ENCODE measurements at places on chromosomes 6 and 20. TPM values are rescaled to one million over a fixed set of nuclear protein-coding genes. Genes with fewer than 3 reads are reported as not detected.

Gene ULBP3
- total RNA-seq, result 1.4 TPM

Gene CST4
- not detected for total RNA-seq

Gene NRN1
- 14.0 TPM for total RNA-seq

Gene OXT
- 0.54 TPM for total RNA-seq

Gene QRSL1
- total RNA-seq, result 22.0 TPM

GRCh38 chr6:105642708-105643107, 239.8 kb upstream of the PREP start:
- DNase-seq, result no peak

GRCh38 chr20:32190616-32191415, 16.7 kb downstream of the PLAGL2 start:
- DNase-seq, result no peak

- DNase-seq, result no peak
Measured at GRCh38 chr20:22723659-22724058, 139.3 kb upstream of the FOXA2 start.

DNA sequence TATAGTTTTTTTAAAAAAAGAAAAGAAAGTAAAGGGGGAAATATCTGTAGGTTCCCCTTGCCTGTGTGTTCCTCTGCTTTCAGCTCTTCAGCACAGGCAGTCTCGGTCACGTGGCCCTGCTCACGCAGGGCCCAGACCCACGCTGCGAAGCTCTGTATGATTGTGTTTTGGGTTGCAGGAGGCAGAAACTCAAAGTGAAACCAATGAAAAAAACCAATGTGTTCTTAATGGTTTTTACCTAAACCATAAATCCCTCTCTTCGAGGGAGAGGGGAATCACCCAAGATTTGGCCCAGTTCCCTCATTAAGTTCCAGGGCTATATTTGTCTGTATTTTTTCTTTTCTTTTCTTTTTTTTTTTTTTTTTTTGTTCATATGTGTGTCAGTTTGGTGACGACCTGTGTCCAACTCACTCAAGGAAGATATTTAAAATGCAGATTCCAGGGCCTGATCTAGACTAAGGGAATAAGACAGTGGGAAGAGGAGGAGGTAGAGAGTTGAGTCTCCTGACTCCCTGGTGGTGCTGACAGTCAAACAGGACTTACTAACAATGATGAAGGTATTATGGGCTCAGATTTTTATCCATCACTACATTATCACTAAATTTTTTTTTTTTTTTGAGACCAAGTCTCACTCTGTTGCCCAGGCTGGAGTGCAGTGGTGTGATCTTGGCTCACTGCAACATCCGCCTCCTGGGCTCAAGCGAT, 33.8 kb upstream of the RREB1 start:
- DNase-seq, result peak; percentile 82

DNA sequence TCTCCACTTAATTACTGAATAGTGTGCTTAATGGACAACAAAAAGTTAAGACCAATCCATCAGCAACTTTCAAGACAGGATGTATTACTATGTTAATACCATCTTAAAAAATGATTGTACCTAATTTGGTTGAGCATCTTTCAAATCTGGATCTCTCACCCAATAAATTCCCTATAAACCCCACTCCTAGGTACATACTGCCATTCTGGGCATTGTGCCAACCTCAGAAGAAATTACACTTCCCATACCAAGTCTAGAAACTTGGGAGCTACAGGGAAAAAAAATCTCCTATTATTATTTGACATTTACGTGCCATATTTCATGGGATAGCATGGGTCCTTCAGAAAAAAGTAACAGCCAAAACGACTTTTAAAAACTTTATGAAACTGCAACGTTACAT, 5.1 kb downstream of the SYNCRIP start:
- DNase-seq, result no peak

- DNase-seq, result peak; percentile 82
Measured at GRCh38 chr6:139029470-139030227, 1.1 kb downstream of the ABRACL start.

DNA sequence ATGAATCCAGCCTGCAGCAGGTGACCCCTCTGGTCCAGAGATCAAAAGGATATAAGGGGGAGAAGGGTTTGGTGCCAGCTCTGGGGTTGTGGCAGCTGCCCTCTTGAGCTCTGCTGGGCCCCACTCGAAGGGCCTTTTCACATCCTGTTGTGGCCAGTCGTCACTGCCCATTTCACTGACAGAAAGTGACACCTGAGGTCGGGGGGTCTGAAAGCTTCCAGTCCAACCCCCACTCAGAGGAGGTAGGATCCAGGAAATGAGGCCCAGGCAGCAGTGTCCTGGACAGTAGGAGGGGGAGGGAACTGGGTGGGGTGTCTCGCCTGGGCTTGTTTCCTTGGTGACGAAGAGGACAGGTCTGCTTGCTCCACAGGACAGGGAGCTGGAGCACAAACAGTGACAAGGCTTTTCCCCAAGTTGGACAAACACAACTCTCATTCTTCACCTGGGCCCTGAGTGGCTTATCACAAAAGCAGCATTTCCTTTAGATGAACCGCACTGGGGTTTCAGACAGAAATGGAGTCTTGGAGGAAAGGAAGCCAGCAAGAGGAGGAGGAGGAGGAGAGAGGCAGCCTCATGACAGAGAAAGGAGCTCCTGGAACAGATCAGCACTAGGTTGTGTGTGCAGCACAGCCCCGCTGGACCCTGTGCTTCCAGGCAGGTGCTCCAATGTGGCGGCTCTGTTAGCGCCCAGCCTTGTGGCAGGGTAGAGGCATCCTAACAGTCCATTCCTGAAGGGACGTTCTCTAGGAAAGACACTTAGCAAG, 11.0 kb downstream of the FRS3 start:
- no peak for DNase-seq

GRCh38 chr6:142695016-142695415, 250.0 kb downstream of the HIVEP2 start:
- DNase-seq, result no peak

DNA sequence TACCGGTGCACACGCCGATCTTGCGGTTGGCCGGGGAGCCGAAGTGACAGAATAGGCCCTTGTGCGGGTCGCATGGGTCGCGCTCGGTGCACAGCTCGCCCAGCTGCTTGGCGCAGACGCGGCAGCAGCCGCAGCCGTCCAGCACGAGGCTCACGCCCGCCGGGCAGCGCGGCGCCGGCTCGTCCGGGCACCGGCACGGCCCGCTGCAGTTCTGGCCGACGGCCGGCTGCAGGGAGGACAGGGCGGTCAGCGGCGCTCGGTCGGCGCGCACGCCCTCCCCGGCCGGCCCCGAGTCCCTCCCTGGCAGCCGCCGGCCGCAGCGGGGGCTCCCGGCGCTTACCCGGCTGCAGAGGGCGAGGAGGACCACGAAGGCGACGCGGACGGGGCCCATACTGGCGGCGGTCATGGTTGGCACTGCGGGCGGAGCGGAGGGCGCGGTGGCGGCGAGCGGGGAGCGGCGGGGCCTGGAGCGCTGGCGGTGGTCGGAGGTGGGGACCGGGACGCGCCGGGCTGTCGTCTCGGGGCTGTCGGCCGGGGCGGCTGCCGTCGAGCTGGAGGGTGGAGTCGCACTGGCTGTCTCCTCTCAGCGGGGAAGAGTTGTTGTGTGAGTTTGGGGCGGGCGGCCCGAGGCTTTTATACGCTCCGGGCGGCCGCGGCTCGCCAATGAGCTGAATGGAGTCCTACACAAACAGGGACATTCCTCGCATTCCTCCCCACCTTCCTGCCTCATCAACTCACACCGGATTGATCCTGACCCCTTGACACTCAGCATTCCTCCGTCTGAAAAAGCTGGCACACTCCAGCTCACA, at the start of gene CCN2:
Gene CCN2, minus strand, starts transcription at position 606 of the 809 bp plus-strand sequence. Its CDS starts 200 bp downstream, at position 406.
- peak; percentile 85 for DNase-seq

DNA sequence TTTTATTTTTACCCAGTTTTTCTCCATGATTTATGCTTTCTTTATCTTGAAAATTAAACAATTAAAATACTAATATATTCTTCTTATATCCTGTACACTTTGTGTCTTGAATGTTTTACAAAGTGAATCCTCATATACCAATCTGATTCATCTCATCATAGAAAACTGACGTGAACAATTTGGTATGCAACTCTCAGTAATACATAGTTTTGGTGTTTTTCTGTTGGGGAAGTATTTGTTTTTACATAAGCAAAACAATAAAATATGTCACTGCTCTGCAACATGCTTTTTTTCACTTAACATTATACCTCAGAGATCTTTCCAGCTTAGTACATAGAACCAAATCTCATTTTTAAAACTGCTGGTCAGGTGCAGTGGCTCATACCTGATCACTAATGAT, 14.7 kb downstream of the DNAAF9 start:
- DNase-seq, result no peak

- no peak for DNase-seq
Measured at GRCh38 chr20:47677635-47678453, 107.4 kb downstream of the SULF2 start.

DNA sequence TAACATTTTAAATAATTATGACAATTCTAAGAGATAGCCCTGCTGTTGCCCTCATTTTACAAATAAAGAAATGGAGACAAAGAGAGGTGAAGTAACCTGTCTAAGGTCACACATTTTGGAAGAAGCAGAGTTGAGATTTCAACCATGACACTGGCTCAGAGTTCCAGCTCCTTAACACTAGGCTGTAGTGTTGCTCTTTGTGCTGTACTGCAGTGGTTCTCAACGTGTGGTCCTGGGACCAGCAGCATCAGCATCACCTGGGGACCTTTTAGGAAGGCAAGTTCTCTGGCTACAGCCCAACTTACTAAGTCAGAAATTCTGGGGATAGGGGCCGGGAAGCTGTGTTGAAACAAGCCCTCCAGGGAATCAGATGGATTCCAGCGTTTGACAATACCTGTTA, 62.4 kb upstream of the FERMT1 start:
- DNase-seq, result no peak

DNA sequence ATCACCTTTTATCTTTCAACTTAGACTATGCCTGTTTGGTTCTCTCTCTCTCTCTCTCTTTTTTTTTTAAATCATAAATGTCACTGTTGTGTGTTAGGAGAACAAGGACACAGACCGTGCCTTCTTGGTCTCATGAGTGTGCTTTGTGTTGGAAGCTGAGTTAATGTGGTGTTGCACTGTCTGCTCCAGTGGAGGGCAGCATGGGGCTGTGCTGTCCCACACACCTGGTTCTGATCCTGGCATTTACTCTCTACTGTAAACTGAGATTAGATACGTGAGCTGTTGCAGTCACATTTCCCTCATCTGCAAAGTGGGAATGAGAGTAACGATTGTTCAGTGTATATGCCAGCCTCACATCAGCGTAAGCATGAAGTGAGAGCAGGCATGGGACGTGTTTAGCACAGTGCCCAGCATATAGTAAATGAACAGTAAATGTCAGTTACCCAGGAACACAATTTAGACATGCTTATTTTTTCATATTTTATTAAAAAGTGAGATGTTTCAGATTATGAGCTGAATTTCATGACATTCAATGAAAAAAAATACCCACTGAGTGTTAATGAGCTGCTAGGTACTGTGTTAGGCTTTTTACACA, 161.1 kb downstream of the FARS2 start:
- DNase-seq, result no peak

- no peak for DNase-seq
Measured at GRCh38 chr6:17352302-17352701, 41.1 kb upstream of the CAP2 start.

GRCh38 chr6:1039746-1040145, 272.2 kb upstream of the FOXQ1 start:
- no peak for DNase-seq

All from Right ventricle myocardium inferior (tissue), 1 donor.